ENCODE measurements at places on chromosomes 4 and X.

DNA sequence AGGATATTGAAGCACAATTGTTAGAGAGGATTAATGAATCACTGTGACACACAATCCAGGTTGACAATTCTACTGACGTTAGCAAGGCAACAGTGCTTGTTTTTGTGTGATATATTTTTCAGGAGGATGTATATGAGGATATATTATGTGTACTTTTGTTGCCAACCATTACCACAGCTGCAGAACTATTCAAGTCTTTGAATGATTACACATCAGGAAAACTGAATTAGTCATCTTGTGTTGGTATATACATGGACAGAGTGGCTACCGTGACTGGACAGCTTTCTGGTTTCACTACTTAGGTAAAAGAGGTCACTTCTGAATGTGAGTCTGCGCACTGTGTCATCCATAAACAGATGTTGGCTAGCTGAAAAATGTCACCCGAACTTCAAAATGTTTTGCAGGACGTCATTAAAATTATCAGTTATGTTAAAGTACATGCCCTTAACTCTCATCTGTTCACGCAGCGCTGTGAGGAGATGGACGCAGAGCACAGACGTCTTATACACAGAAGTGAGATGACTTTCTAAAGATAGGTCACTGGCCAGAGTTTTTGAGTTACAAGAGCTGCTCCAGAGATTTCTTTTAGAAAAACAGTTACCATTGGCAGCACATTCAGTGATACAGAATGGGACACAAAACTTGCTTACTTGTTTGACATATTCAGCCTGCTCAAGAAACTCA, 69.0 kb downstream of the MRPL1 start:
- DNase-seq: no peak

- no peak for DNase-seq
Observed at GRCh38 chr4:76246025-76246424, 5.5 kb upstream of the FAM47E start.

- peak; percentile 77 for DNase-seq
Observed at GRCh38 chrX:41086627-41086932, 1.3 kb downstream of the USP9X start.

- no peak for DNase-seq
Observed at GRCh38 chr4:73087871-73088270, 18.4 kb upstream of the COX18 start.

GRCh38 chrX:9867226-9867625, 81.0 kb downstream of the SHROOM2 start:
- DNase-seq: no peak

DNA sequence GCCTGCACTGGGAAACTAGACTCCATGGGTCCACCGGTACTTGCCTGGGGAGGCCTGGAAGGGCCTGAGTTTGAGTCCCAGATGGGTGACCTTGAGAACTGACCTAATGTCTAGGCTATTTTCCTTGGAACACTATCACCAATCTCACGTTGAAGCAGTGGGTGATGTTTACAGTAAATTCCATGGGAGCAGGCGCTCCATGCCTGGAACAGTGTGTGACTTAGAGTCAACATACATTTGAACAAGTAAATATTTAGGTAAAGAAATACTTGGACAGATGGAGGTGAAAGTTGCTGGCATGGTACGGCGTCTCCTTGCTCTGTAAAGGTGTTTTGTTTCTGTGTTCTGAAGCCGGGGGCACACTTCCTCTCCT, 47.5 kb downstream of the TBC1D14 start:
- DNase-seq: no peak

- no peak for DNase-seq
Observed at GRCh38 chrX:123447506-123447905, 263.4 kb downstream of the GRIA3 start.

- DNase-seq: no peak
Observed at GRCh38 chr4:2792396-2792710, 532 bp upstream of the SH3BP2 start.

DNA sequence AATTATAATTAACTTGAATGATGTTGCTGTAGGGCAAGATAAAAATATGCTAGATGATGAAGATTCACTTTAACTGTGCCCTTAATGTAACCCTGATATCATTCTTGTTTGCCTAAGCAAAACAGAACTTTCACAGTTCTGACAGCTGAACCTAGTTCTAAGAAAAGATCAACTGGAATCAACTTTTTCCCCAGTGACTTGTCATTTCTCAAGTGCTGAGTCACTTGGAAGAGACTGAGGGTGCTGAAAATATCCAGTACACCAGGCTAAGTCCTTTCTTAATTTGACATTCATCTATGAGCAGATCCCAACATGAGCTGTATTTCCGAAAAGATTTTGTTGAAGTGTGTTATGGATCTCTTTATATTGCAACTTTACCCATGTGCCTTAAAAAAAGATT, 140.4 kb downstream of the MID1IP1 start:
- no peak for DNase-seq

DNA sequence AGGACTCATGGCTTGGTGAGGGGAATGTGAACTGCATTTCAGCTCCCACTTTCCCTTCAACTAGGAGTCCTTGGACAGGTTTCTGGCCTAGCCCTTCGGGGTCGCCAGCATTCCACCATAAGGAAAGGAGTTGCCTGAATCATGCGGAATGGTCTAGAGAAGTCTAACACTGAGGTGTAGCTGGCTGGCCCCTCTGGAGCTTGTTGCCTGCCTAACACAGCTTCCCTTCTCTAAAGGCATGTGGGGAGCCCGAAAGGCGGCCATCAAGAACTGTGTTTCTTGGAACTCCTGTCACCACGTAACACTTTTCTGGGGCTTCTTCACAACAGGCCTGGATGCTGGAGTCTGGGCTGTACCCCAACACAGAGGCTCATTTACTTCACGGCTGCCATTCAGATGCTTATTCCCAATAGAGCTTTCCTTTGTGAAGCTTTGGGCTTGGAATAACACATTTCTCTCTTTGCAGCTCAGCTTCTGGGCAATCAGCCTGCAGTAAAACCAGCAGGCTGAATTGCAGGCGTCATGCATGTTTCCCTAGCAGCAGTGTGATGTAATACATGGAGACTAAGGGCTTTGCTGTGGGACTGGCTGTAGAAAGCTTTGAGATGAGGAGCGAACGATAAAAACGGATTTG, 5.4 kb downstream of the GABRQ start:
- DNase-seq: no peak

GRCh38 chr4:63232058-63232457, 1177.2 kb downstream of the TECRL start:
- DNase-seq: no peak

GRCh38 chrX:137562096-137562495, 3.8 kb upstream of the ZIC3 start:
- DNase-seq: no peak

- DNase-seq: no peak
Observed at GRCh38 chr4:38979511-38980230, 52.5 kb downstream of the TMEM156 start.
